Activated naive CD8-positive, alpha-beta T cell treated with anti-CD3 and anti-CD28 coated beads for 36 hours (primary cell): ENCODE measurements at places on chromosomes 6 and 20. TPM values are rescaled to one million over a fixed set of nuclear protein-coding genes. Genes with fewer than 3 reads are reported as not detected.

SIRPG gene
- total RNA-seq, result 34.1 TPM

GRCh38 chr6:167302796-167303195, 11.7 kb downstream of the UNC93A start:
- H3K4me3 ChIP-seq, result no peak overlapping the region
- no peaks in the 10 kb centered on the region for H3K27me3 ChIP-seq
- no peaks in the 10 kb centered on the region for H3K36me3 ChIP-seq
- no peak overlapping the region for H3K27ac ChIP-seq

GRCh38 chr20:52895235-52895634, 76.9 kb upstream of the TSHZ2 start:
- no peak for DNase-seq
- H3K27ac ChIP-seq, result no peak overlapping the region
- H3K4me3 ChIP-seq, result no peak overlapping the region
- peaks cover 12% of the 10 kb centered on the region for H3K27me3 ChIP-seq
- H3K4me1 ChIP-seq, result peaks cover 7% of the 10 kb centered on the region

NHSL1 gene
- 0.68 TPM for total RNA-seq

GRCh38 chr6:168371185-168371584, 51.6 kb upstream of the DACT2 start:
- no peak for DNase-seq
- no peaks in the 10 kb centered on the region for H3K4me1 ChIP-seq
- no peak overlapping the region for H3K4me3 ChIP-seq
- no peaks in the 10 kb centered on the region for H3K36me3 ChIP-seq
- H3K27ac ChIP-seq, result no peak overlapping the region
- peaks cover 11% of the 10 kb centered on the region for H3K27me3 ChIP-seq

GRCh38 chr20:35856866-35857265, 85.1 kb downstream of the PHF20 start:
- H3K27ac ChIP-seq, result no peak overlapping the region
- DNase-seq, result no peak
- H3K4me3 ChIP-seq, result no peak overlapping the region
- peaks cover 10% of the 10 kb centered on the region for H3K4me1 ChIP-seq

GRCh38 chr6:160081398-160081797, 40.2 kb upstream of the SLC22A1 start:
- DNase-seq, result no peak
- no peak overlapping the region for H3K4me3 ChIP-seq

ENPP3 gene
- 0.45 TPM for total RNA-seq

- H3K4me3 ChIP-seq, result no peak overlapping the region
- DNase-seq, result no peak
- H3K27ac ChIP-seq, result no peak overlapping the region
- H3K36me3 ChIP-seq, result no peaks in the 10 kb centered on the region
- peaks cover 2% of the 10 kb centered on the region for H3K4me1 ChIP-seq
Measured at GRCh38 chr6:116557893-116558292, 4.3 kb downstream of the CALHM4 start.

OPN5 gene
- not detected for total RNA-seq

GRCh38 chr20:53959911-53960578, 110.3 kb downstream of the BCAS1 start:
- H3K36me3 ChIP-seq, result no peaks in the 10 kb centered on the region
- H3K4me3 ChIP-seq, result no peak overlapping the region
- no peak overlapping the region for H3K27ac ChIP-seq
- H3K4me1 ChIP-seq, result peaks cover 6% of the 10 kb centered on the region
- peaks cover 3% of the 10 kb centered on the region for H3K27me3 ChIP-seq

MDFI gene
- total RNA-seq, result not detected

- H3K36me3 ChIP-seq, result no peaks in the 10 kb centered on the region
- no peaks in the 10 kb centered on the region for H3K4me1 ChIP-seq
- DNase-seq, result no peak
- no peak overlapping the region for H3K4me3 ChIP-seq
- no peak overlapping the region for H3K27ac ChIP-seq
Measured at GRCh38 chr20:47949230-47949629, 163.9 kb upstream of the SULF2 start.

- no peak for DNase-seq
- H3K4me1 ChIP-seq, result peaks cover 39% of the 10 kb centered on the region
- peaks cover 7% of the 10 kb centered on the region for H3K27me3 ChIP-seq
- H3K27ac ChIP-seq, result peak overlapping the region; percentile 95
- peaks cover 36% of the 10 kb centered on the region for H3K36me3 ChIP-seq
Measured at GRCh38 chr6:98946266-98946878, 1.4 kb downstream of the FBXL4 start.

DNA sequence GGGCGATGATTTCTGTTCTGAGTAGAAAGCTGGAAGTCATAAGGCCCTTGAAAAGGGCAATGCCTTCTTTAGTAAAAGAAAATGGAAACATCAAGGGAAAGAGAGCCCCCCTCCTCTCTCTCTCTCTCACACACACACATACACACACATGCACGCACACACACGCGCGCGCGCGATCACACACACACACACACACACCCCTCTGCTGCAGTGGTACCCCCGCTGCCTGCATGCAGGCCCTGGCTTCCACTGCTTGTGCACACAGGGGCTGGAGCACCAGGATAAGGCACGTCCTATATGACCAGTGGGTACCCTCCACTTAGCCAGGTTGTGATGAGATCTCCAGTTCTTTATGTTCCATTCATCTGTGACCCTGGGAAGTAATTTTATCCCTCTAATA, 300.9 kb downstream of the SLC35F1 start:
- H3K36me3 ChIP-seq, result no peaks in the 10 kb centered on the region
- DNase-seq, result no peak
- no peaks in the 10 kb centered on the region for H3K4me1 ChIP-seq

- H3K27me3 ChIP-seq, result peaks cover under 1% of the 10 kb centered on the region
- H3K4me3 ChIP-seq, result no peak overlapping the region
- peaks cover 14% of the 10 kb centered on the region for H3K4me1 ChIP-seq
- H3K27ac ChIP-seq, result no peak overlapping the region
- H3K36me3 ChIP-seq, result no peaks in the 10 kb centered on the region
- no peak for DNase-seq
Measured at GRCh38 chr20:3067139-3068014, 4.0 kb upstream of the OXT start.

DNA sequence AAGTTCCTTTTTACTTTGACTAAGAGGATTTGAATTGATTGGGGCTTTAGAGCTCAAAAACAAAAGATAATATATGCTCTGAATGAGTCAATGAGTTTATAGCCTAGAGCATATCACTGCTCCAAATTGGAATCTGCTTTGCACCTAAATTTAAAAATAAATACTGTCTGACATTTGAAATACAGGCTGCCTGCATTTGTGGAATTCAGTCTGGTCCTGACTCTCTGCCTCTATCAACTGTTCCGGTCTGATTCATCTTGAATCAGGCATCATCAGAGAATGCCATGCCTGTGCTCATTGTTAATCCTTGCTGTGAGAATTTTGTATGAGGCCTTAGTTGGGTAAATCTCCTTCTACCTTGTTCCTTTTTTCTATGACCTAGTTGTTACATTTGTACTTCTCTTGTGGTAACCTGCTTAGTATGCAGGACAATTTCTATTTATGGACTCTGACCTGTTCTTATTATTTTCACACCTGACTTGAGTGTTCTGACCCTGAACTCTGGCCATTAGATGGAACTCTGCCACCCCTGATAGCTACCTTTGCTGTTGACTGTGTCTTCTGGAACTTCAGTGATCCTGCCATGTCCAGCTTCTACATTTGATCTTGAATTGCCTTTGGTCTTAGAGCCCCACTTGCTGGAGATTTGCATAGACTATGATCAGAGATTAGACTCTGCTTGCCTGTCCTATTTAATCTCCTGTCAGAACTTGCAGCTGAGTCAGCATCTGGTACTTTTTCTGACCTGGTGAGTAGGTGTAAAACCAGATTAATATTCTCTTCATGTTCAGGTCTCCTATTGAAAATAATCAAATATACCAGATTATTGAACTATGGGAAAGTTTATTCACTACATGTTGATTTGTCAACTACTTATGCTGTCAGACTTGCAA, 442.7 kb upstream of the HS3ST5 start:
- no peak overlapping the region for H3K4me3 ChIP-seq
- no peak for DNase-seq
- H3K36me3 ChIP-seq, result no peaks in the 10 kb centered on the region
- H3K27ac ChIP-seq, result no peak overlapping the region
- H3K4me1 ChIP-seq, result no peaks in the 10 kb centered on the region

- no peak for DNase-seq
- no peaks in the 10 kb centered on the region for H3K36me3 ChIP-seq
- H3K4me3 ChIP-seq, result no peak overlapping the region
- no peak overlapping the region for H3K27ac ChIP-seq
Measured at GRCh38 chr6:162306616-162307015, 420.9 kb downstream of the PRKN start.

GRCh38 chr20:38092915-38093314, 59.4 kb downstream of the RPRD1B start:
- H3K36me3 ChIP-seq, result peaks cover 11% of the 10 kb centered on the region
- no peaks in the 10 kb centered on the region for H3K27me3 ChIP-seq
- no peak for DNase-seq
- peak overlapping the region; percentile 10 for H3K27ac ChIP-seq
- H3K4me1 ChIP-seq, result peaks cover 15% of the 10 kb centered on the region
- H3K4me3 ChIP-seq, result no peak overlapping the region

- no peaks in the 10 kb centered on the region for H3K4me1 ChIP-seq
- no peak overlapping the region for H3K4me3 ChIP-seq
- H3K27me3 ChIP-seq, result peaks cover 6% of the 10 kb centered on the region
Measured at GRCh38 chr6:20044883-20045282, 167.4 kb downstream of the MBOAT1 start.

FAM217B gene
- total RNA-seq, result 28.7 TPM

GRCh38 chr6:136989571-136990241, 55.1 kb downstream of the IL20RA start:
- H3K27me3 ChIP-seq, result peaks cover 66% of the 10 kb centered on the region
- H3K27ac ChIP-seq, result no peak overlapping the region
- no peaks in the 10 kb centered on the region for H3K4me1 ChIP-seq

GRCh38 chr6:85354761-85355618, 94.9 kb upstream of the NT5E start:
- no peak overlapping the region for H3K4me3 ChIP-seq
- H3K4me1 ChIP-seq, result peaks cover 1% of the 10 kb centered on the region
- no peak overlapping the region for H3K27ac ChIP-seq

IP6K3 gene
- total RNA-seq, result not detected
